ENCODE measurements at places on chromosomes 16 and 17.

DNA sequence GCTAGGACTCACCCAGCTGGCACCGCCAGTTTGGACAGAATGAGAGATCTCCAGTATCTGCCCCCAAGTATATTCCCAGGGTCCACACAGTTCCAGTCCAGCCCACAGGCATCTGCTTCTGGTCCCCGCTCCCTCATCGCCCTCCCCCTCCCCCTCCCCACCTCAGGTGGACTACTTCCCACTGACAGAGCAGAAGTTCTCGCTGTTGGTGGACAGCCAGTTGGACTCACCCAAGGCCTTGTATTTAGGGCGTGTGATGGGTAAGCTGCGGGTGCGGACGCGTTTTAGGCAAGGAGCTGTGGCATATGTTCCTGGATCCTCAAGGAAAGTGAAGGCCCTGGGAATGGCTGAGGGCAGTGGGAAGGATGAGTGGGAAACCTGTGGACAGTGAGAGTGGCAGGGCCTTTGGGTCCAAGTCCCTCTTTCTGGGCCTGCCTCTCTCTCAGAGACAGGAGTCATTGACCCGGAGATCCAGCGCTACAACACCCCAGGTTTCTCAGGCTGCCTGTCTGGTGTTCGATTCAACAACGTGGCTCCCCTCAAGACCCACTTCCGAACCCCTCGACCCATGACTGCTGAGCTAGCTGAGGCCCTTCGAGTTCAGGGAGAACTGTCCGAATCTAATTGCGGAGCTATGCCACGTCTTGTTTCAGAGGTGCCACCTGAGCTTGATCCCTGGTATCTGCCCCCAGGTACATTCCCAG is 14.9 kb downstream of the CNTNAP1 start:
- no peak for DNase-seq

DNA sequence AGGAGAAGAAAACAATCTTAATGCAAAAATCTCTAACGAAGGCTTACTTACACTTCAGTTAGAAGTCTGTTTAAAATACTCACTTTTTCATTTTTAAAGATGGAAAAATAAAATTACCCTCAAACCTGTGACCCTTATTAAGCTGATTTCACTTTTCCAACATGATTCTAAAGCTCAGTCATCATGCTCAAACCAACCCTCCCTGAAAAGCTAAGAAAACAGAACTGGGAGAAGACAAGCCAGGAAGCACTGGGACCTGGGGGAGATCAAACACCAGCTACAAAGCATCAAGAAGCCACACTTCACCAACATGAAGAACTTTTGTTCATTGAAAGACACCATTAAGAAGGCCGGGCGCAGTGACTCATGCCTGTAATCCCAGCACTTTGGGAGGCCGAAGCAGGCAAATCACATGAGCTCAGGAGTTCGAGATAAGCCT is 88.8 kb downstream of the LITAF start:
- no peak for DNase-seq

- no peak for DNase-seq
These were observed 176.3 kb downstream of the RPTOR start for GRCh38 chr17:80720610-80721577.

DNA sequence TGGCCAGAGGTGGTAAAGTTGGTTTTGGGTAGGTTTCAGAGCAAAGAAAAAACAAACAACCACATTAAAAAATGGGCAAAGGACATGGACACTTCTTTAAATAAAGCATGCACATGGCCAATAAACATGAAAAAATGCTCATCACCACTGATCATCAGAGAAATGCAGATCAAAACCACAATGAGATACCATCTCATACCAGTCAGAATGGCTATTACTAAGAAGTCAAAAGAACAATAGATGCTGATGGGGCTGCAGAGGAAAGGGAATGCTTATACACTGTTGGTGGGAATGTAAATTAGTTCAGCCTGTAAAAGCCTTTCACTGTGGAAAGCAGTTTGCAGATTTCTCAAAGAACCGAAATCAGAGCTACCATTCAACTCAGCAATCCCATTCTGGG is 598.4 kb upstream of the SOX9 start:
- no peak for DNase-seq

GRCh38 chr16:73798471-73798870 is 498.1 kb upstream of the PSMD7 start:
- no peak for DNase-seq

- no peak for DNase-seq
These were observed 25.4 kb downstream of the CTU2 start for GRCh38 chr16:88731699-88732098.

GRCh38 chr17:44170499-44171201 is at the start of gene ASB16:
Gene ASB16 (plus strand): TSS chr17:44170704. CDS start chr17:44170790, 86 bp downstream.
- DNase-seq, result no peak

GRCh38 chr16:58744497-58744896 is 10.4 kb upstream of the GOT2 start:
- DNase-seq, result no peak

GRCh38 chr16:75007443-75007842 is 8.6 kb downstream of the ZNRF1 start:
- no peak for DNase-seq

DNA sequence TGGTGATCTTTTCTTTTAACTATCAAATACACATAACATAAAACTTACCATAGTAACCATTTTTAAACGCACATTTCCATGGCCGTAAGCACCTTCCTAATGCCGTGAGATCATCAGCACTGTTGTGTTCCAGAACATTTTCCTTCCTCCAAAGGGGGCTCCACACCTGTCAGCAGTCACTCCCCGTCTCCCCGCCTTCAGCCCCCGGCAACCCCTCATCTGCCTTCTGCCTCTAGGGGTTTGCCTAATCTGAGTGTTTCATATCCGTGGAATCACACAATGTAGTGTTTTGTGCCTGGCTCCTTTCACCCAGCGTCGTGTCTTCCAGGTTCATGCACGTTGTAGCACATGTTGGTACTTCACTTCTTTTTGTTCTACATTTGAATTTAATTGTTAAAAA is 350.1 kb upstream of the TNRC6C start:
- DNase-seq, result no peak

GRCh38 chr17:2027528-2028233 is 2.3 kb upstream of the DPH1 start:
- no peak for DNase-seq

- DNase-seq, result peak; percentile 72
These were observed 910 bp downstream of the ITGAL start for GRCh38 chr16:30473231-30474073.

GRCh38 chr17:60846175-60846574 is 168.5 kb downstream of the BCAS3 start:
- DNase-seq, result no peak

DNA sequence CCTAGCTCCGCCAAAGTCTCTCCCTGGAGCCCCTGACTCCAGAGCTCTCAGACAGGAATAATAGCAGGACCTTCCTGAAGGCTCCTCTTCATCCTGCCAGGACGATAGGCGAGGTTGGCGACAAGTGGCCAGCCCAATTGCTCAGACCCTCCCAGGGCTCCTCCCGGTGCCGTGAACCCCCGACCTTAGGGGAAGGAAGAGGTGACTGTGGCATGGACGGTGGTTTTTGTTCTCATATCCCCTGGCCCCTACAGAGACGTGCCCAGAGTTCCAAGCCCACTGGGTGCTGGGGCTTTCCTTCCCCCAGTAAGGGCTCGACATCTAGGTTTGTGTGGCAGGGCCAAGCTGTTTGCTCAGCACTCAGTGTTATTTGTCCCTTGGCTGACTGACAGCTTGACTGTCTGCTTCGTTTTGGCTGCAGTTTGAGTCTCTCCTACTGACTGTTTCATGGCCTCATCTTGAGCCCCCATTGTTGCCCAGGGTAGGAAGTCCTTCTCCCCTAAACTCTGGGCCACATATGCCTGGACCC is 4.6 kb upstream of the ADCY7 start:
- DNase-seq, result no peak

- DNase-seq, result no peak
These were observed 17.4 kb downstream of the RPA1 start for GRCh38 chr17:1847191-1847590.

DNA sequence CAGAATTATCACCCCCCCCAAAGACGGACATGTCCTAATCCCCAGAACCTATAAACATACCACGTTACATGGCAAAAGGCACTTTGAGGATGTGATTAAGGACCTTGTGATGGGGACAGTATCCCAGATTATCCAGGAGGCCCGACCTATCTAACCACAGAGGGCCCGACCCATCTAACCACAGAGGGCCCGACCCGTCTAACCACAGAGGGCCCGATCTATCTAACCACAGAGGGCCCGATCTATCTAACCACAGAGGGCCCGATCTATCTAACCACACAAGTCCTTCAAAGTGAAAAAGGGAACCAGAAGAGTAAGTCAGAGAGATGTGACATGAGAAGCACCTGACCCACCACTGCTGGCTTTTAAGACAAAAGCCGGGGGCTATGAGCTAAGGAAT is 56.8 kb downstream of the ANKFY1 start:
- no peak for DNase-seq

- peak; percentile 89 for DNase-seq
These were observed 10.2 kb downstream of the FLII start for GRCh38 chr17:18248300-18248731.

DNA sequence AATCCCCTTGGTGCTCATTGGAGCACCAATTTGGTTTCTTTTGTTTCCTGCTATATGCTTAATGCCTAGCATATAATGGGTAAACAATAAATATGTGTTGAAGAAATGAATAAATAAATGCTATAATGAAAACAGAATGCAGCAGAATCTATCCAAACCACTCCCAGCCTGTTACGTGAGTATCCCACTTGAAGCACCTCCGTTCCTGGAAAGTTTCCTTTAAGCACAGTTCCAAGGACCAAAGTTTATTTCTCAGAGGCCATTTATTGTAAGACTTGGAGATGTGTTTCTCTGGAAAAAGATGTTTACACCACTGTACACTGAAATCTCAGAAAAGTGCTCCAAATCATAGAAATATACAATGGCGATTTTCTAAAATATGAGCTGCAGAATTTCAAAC is 187.0 kb downstream of the SOX9 start:
- DNase-seq, result no peak

DNA sequence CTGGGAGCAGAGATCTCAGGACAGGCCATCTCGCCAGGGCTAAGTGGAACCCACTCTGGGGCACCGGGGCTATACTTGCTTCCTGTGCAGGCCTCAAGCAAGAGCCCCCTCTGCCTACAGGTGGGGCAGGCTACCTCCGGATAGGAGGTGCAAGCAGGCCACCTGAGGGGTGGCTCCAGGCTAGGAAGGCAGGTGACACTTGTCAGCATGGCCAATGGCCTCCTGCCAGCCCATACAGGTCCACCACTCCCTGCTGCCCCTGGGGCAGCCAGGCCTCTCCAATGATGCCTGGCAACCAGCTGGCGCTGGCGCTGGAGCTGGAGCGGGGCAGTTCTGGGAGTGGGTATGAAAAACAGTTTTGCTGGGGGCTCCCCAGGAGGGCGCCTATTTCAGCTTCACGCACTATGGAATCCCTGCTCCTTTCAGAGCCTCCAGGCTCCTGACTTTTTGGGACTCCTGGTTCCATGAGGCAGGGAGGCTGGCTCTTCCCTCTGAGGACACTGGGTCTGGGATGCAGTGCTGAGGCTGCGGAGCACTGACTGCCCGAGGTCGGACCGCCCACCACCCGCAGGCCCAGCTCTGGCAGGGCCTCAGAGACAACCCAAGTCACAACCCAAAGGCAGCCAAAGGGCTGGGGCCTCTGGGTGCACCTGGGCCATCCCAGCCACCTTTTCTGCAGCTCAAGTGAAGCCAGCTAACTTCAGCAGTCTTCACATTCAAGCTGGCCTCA is 8.4 kb upstream of the SREBF1 start:
- DNase-seq, result no peak

DNA sequence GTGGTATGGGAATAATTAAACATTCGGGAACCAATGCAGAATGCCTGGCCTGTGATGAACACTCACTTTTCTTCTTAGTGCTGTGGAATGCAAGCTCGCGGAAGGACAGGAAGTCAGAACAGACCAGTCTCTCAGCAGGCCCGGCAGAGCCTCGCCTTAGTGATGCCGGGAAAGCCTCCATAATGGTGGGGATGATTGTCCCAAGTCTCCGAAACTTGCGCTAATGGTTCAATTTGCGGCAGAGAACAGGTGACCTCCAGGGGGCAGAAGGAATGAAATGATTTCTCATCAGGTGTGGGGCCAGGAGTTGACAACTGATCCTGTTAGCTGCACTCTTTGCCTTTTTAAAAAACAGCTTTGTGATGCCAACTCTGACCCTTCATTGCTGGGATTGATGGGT is 170.6 kb downstream of the GSG1L start:
- DNase-seq, result no peak

GRCh38 chr17:73594025-73594424 is 50.2 kb downstream of the SDK2 start:
- no peak for DNase-seq

GRCh38 chr16:84180519-84181140 is 6.2 kb downstream of the TAF1C start:
- no peak for DNase-seq

DNA sequence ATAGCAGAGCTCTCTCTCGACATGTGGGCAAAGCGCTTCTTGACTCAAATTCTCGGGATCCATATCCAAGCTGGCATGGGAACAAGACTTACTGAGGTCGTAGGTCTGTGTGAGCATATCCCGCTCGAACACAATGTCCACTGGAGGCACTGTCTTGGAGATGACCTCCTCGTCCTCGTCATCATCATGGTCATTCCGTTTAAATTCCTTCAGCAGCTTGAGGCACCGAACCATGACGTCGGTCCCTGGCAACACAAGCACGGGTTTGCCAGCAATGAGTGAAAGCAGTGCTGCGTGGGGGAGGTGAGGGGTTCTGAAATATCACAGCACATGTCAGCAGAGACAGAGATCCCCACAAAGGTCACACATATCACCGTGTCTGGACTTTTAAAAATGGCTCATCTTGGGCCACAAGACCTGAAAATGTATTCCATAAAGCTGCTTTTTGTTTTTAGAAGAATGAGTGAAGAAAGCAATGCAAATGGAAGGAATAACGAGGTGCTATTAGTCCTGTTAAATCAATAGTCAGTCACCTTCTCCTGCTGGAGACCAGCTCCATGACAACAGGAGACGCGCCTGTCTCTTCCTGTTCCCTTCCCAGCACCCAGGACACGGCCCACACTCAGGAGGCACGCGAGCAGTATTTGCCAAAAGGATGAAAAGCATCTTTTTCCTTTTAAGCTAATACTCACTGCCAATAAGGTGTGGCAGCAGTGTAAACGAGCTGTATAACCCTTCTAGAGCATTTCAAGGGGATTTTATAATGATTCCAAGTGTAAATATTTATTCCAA is 37.9 kb downstream of the GTF3C1 start:
- DNase-seq, result no peak

DNA sequence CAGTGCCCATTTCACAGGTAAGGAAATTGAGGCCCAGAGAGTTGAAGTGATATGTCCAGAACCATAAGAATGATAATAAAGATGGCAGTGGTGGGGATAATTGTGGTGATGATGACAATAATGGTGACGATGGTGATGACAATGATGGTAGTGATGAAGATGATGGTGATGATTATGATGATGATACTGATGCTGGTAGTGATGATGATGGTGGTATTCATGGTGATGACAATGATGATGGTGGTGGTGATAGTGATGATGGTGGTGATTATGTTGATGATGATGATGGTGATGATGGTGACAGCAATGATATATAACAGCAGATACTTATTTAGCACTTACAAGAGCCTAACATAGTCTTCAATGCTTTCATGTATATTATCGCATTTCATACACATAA is 18.1 kb upstream of the TMEM132E start:
- DNase-seq, result no peak

GRCh38 chr16:17166095-17166494 is 304.7 kb downstream of the XYLT1 start:
- no peak for DNase-seq

Data from GM10248 (cell line).